ENCODE measurements at places on chromosomes 3 and 15.
A peak's percentile ranks its signal among the peaks of the same experiment; 100 is the strongest.

GRCh38 chr15:60853109-60853508 is 374.2 kb upstream of the ICE2 start:
- no peak for DNase-seq

- DNase-seq = no peak
Measured at GRCh38 chr3:142852009-142852408, 36.9 kb downstream of the PCOLCE2 start.

DNA sequence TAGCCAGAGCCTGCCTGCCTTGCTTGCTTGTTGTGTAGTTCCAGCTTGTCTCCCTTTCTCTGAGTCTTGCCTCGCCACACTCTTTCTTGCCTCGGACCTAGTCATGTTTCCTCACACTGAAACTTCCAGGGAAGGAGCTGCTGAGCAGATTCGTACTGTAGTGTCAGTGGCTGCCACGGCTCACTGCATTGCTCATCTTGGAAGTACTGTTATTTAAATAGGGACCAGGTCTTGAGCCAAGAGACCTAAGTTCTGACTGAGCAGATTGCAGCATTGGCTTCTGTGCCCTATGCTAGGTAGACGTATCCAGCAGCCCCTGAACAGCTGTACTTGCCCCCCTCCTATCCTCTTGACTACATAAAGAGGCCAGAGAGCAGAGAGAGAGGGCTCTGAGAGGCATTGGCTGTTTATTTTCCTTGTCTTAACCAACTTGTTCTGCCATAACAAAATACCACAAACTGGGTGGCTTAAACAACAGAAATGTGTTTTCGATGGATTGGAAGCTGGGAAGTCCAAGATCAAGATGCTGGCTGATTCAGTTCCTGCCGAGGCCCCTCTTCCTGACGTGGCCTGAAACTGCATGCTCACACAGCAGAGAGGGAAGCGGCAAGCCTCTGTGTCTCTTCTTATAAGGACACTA is 5.8 kb upstream of the RARRES1 start:
- no peak for DNase-seq

- no peak for DNase-seq
Measured at GRCh38 chr15:93520206-93520605, 431.2 kb upstream of the RGMA start.

GRCh38 chr3:25527801-25528200 is 99.7 kb downstream of the RARB start:
- DNase-seq = no peak

DNA sequence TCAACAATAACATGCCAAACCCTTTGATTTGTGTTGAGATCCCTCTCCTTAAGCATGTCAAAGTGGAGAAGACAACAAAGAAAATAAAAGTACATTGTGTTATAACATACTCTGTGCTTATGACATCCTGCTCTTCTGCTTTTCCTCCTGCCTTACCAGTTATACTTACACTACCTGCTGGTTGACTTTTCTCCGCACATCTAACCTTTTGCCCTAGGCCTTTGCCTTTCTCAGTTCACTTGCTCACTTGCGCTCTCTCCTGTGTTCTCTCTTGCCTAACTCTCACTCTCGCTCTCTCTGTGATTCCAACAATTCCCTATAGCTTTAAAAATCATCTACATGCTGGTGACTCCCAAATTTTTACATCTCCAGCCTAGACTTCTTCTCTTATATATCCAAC is 5.7 kb downstream of the DNAH12 start:
- no peak for DNase-seq

DNA sequence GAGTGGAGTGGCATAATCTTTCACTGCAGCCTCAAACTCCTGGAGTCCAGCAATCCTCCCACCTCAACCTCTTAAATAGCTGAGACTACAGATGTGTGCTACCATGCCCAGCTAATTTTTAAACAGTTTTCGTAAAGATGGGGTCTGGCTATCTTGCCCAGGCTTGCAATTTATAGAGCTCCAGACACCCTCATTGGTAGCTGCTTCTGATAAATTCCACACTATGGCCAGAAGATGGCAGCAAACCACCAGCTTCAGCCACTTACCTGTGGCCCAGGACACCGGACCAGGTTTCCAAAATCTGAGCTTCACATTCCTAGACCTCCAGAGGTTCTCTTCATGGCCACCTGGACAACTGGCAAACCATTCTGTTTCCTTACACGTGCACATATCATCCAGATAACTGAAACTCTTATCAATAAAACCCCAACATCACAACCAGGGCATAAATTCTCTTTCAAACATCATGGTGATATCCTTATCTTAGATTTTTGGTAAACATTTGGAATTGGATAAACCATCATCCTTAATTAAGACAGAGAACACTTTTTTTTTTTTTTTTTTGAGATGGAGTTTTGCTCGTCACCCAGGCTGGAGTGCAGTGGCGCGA is 28.9 kb downstream of the FBXW12 start:
- peak; percentile 71 for DNase-seq

DNA sequence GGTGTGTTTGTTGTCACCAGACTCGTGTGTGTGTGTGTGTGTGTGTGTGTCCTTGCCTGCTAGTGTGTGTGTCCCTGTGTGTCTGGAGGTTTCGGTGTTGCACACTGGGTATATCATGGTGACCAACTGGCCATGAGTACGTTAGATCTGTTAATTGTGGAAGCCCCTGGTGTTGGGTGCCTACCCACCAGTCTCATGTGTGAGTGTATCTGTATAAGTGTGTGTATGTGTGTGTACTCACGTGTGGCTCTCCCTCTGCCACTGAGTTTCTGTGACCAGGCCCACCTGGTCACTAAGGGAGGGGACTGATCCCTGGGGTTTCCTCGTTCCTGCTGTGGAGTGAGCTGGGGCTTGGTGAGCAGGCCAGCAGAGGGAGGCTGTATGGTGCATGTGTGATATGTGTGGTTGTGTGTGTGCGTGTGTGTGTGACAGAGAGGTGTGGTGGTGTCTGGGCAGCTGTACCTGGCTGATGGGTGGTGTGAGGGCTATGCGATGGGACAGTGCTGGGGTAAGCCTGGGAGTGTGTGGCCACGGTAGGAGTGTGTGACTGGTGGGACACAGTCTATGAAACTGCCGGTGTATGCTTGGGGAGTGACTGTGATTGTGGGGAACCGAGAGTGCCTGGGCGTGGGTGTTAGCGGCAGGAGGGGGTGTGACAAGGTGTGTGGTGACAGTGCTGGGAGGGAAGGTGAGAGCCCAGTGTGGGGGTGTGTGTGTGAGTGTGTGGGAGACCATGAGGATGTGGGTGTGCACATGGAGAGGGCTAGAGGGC is 1.8 kb downstream of the PRKCD start:
- DNase-seq = peak; percentile 62

DNA sequence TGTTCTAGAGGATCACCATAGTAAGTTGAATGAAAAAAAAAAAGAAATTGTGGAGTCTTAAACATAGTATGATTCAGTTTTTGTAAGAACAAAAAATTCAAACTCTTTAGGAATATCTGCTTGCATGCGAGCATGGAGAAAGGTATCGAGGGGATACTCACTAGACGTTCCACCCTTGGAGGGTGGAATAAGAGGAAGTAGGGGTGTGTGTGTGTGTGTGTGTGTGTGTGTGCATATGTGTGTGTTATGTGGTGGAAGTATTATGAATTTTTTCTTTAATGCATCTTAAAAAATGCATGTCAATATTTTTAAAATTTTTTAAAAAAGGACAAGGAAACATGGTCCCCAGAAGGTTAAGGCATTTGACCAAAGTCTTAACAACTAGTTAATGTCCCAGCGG is 26.5 kb upstream of the SIAH2 start:
- DNase-seq = no peak

- DNase-seq = no peak
Measured at GRCh38 chr15:68921926-68922325, 8.4 kb upstream of the SPESP1 start.

- no peak for DNase-seq
Measured at GRCh38 chr3:150158943-150159625, 188.4 kb upstream of the PFN2 start.

- DNase-seq = no peak
Measured at GRCh38 chr3:99315896-99316295, 322.5 kb upstream of the COL8A1 start.

GRCh38 chr15:51128701-51129100 is 34.0 kb upstream of the TNFAIP8L3 start:
- DNase-seq = no peak

Measured in thyroid gland (tissue), 4 donors.